RKO (cell line): ENCODE measurements at places on chromosomes 16 and 17.

DNA sequence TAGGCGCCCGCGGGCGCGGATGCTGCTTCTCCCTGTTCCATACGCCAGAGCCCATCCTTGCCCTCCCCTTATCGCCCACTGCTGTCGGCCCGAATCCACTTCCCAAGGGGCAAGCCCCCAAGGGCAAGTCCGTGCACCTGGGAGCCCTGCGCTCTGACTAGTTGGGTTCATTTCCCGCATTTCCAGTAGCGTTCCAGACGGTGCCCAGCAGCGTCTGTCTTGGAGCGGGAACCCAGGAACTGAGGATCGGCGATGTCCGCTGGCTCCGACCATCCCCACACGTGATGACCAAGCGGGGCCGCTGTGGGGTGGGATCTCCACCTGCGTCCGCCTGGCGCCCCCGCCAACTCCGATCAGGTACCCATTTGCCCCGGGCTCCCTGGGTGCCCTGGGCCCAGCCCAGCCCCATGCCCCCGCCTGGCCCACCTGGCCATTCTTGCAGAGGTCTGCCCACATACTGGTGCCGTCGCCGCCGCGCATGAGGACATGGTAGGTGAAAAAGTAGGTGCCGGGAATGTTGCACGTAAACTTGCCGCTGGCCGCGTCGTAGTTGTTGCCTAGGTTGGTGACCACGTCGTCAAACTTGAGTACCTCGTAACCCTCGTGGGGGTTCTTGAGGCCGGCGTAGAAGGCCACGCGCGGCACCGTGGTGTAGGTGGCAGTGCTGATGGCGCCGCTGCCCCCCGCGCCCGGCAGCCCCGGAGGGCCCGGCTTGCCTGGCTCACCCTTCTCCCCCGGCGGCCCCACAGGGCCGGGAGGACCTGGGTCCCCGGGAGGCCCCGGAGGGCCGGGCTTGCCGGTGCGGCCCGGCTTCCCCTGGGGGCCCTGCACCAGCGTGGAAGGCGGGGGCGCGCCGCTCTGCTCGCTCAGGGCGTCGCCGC is 837 bp downstream of the C1QL1 start:
- DNase-seq, result no peak

DNA sequence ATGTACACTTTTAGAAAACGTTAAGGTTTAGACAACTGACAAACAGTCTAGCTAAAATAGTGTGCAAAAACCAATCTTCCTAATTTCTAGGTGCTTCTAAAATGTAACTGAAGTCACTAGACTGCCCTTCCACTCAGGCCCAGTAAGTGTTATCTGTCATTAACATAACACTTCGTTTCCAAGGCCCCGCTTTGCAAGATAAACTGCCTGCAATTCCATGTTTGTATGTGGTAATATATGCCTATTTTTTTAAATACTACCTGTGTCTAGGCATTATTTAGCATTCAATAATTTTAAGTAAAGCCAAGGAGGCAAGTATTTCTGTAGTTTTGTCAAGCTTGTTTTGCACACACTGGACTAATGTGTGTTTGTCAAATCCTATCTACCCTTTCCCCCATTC is 3.2 kb downstream of the USP32 start:
- no peak for DNase-seq

DNA sequence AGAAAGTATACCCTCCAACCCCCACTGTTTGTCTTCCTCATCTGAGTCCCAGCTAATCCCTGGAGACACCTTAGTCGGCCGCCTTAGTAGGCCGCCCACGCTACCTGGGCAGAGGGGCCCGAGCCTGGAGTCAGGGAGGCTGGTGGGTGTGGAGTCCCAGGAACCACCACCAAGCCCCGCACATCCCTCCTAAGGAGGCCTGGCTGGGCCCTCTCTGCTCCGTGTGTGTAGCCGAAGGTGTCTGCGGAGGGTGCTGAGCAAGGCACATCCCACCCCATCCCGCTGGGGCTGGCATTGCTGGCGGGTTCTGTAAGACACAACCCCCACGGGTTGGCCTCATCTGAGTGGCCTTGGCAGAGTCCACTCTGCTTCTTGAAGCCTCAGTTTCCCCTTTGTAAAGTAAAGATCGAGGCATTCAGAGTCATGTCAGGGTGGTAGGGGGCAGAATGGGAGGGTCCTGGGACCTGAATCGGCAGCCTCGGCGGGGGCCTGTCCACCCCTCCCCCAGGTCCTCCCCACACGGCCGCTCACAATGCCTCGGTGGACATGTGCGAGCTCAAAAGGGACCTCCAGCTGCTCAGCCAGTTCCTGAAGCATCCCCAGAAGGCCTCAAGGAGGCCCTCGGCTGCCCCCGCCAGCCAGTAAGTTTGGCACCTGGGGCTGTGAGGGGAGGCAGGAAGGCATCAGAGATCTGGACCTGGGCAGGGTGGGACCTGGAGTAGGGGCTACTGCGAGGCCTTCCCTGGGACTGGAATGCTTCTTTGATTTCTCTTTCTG is 15.2 kb upstream of the ADGRG3 start:
- DNase-seq, result no peak

GRCh38 chr17:79674506-79675412 is 56.0 kb upstream of the ENPP7 start:
- DNase-seq, result no peak

- no peak for DNase-seq
Measured at GRCh38 chr16:13875614-13876284, 44.2 kb upstream of the ERCC4 start.

- no peak for DNase-seq
Measured at GRCh38 chr17:41486809-41487530, 2.7 kb downstream of the KRT36 start.

GRCh38 chr17:37792787-37793186 is 47.9 kb upstream of the HNF1B start:
- peak; percentile 39 for DNase-seq

DNA sequence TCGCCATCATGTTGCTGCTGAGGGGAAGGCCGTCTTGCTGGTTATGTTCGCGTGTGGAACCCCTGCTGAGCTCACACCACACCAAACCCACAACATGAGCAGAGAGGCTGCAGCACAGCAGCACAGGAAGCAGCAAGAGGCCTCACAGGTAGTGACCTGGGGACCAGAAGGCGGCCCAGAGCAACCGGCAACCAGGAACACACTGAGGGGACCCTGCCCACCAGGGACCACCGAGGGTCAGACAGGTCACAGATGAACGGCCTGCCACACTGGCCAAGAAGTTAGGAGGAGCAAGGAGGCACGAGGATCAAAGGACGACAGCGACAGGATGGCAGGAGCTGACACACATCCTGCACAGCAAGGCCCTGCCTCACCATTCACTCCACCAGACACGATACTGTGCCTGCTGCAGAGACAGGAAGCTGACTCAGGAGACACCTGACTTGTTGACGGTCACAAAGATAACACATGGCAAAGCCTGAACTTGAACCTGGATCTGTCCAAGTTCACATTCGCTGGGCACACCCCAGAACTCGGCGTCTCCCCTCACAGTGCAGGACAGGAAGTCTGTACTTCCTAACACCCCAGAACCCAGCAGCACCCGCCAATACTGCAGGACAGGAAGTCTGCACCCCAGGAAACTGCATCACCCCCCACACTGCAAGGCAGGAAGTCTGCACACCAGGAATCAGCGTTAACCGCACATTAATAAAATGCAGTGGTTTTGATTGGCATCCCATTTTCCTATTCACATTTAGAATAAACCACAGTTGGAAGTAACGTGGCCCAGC is 98.5 kb downstream of the ZNF778 start:
- DNase-seq, result peak; percentile 94

DNA sequence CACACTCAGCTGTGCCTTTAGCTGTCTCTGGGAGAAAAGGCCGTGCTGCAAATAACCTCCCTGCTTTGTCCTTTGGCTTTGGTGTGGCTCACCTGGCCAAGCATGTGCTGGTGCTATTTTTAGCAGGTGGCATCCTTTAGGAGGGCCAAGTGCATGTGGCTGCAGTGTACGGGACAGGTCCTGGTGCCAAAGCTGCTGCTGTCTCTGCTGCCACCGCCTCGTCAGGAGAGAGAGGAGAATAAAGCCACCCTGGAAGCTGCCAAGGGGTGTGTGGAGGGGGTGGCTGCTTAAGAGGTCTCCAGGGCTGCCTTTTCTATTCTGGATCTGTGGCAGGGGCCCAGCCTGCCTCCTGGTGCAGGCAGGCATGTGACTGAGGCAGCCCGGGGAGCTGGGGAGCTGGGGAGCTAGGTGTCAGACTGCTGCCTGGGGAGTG is 6.2 kb downstream of the AKAP1 start:
- DNase-seq, result no peak

GRCh38 chr17:4858068-4858881 is 25.1 kb downstream of the MINK1 start:
- DNase-seq, result no peak

GRCh38 chr17:17042851-17043460 is 699 bp downstream of the MPRIP start:
- peak; percentile 69 for DNase-seq

DNA sequence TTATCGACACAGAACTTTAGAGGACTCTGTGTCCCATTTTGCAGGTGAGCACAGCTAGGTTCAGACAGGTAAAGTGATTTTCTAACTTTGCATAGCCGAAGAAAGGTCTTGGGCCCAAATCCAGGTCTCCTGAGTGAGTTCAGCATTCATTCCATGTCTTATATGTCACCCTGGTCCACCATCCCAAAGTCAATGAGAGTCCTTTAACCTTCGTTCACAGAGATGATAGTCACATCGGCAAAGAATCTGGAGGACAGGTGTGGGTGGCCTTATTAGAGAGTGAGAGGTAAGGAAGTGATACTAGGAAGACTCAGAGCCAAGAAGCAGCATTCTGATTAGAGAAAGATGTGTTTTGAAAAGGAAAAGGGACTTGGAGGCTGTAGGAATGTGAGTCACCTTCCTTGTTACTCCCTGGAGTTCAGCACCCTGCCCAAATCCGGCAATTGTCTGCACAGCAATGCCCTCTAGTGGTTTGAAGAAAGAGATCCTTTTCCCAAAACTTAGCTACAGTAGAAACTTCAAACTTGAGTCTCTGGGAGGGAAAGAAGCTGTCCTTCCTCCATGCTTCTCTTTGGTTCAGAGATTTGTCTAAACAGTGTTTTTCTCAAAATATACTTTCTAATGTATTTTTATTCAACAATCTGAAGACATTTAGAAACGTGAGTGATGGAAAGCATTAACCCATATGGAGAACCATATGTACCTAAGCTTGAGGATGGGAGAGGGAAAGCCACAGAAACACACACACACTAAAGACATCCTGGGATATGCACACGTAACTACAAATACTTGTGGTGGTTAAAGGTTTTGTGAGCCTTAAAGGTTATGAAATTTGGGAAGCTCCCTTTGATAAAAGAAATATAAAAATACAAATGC is 96.4 kb upstream of the SHISA6 start:
- DNase-seq, result peak; percentile 82

- DNase-seq, result no peak
Measured at GRCh38 chr17:31508288-31509094, 117.0 kb downstream of the RAB11FIP4 start.
